ENCODE measurements at places on chromosomes 7 and 10.

DNA sequence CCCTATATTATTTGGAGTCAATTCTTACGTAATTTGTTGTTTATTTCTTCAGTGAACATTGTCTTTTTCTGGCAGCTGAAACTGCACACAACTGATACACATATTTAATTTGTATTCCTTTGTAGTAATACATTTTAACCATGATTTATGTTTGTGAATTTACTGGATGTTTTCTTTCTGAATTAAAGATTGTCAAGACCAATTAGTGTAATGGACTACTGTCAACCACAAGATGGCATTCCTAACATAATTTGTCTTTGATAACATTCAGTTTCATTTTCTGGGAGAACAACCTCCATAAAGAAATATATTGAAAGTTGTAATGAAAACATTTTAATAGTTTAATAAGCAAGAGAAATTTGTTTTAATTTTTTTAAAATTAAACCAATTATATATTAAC lies 10.1 kb downstream of the THNSL1 start:
- DNase-seq = no peak

DNA sequence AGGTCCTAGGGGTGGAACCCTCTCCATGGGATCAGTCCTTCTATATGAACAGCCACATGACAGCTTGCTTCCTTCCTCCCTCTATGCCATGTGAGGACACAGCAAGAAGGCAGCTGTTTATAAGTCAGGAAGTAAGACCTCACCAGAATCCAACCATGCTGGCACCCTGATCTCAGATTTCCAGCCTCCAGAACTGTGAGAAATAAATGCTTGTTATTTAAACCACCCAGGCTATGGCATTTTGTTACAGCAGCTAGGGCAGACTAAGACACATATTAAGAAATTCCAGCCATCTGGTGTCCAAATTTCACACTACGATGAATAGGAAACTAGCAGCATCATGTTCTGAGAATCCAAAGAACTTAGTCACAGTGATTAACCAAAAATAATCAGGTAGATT lies 140.1 kb downstream of the ZFAND4 start:
- DNase-seq = no peak

GRCh38 chr10:11012421-11013295 lies 5.0 kb upstream of the CELF2 start:
- DNase-seq = no peak

- no peak for DNase-seq
Observed at GRCh38 chr7:142762104-142762503, 8.7 kb upstream of the PRSS2 start.

- DNase-seq = no peak
Observed at GRCh38 chr10:22259280-22259679, 41.5 kb upstream of the EBLN1 start.

DNA sequence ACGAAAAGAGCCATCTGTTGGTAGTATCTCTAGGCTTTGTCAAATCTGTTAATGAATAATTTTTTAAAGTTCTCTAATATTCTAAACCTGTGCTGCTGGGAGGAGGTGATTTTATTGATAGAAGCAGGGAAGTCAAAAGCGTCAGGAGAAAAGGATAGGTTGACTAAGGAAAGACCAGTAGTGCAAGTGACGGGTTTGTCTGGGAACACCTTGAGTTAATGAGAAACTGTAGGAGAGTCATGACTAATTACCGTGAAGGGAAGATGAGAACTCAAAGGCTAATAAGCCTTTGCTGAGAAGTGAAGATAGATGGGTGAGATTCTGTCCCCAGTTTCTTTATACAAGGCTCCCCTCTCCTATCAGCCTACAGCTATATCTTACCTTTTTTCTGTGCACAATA lies 5.0 kb upstream of the PDK4 start:
- no peak for DNase-seq

GRCh38 chr10:80493522-80494051 lies 39.5 kb downstream of the TSPAN14 start:
- no peak for DNase-seq

- DNase-seq = no peak
Observed at GRCh38 chr10:61701706-61702105, 39.0 kb downstream of the CABCOCO1 start.
